MV-4-11 (cell line): ENCODE measurements at places on chromosomes 13 and 19.

- no peak for DNase-seq
These were observed 1.3 kb upstream of the CCNE1 start for GRCh38 chr19:29810504-29810871.

GRCh38 chr13:95714142-95714832, 37.3 kb downstream of the DNAJC3 start:
- peak; percentile 54 for DNase-seq

DNA sequence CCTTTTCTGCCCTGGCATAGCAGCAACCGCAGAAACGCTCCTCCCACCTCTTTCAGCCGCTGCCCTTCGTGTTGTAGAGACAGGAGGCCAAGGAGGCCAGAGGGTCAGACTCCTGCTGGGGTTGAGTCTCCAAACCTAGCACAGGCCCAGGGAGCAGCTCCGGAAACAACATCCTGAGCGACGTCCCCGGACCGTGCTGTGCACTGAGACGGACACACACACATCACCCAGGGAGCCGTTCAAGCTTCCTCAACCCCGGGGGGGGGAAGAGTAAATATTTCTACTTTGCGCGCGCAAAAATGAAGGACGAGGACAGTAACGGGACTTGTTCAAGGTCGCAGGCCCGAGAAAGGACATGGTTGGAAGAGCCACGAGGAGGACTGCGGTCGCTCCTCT, 657 bp downstream of the ZNF550 start:
- no peak for DNase-seq

GRCh38 chr13:23025864-23026608, 154.7 kb upstream of the SGCG start:
- DNase-seq: peak; percentile 61

GRCh38 chr13:24863748-24864540, 100.0 kb downstream of the RNF17 start:
- no peak for DNase-seq

DNA sequence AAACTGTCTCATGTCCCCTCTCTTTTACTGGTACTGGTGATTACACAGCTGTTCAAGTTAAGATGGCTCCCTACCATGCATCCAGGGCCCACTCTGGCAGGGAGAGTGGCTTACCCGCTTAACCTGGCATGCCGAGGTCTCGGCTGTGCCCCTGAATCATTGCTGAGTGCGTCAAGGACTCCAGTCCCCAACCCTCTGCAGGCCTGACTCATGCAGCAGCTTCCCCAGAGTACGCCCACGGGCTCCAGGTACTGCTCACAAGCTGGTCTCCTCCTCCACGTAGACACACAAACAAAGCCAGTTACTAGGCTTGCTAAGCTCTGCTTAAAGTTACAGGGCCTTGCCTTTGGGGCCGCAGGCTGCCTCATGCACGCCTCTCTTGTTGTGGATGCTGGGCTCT, 447.4 kb downstream of the COG6 start:
- DNase-seq: no peak

DNA sequence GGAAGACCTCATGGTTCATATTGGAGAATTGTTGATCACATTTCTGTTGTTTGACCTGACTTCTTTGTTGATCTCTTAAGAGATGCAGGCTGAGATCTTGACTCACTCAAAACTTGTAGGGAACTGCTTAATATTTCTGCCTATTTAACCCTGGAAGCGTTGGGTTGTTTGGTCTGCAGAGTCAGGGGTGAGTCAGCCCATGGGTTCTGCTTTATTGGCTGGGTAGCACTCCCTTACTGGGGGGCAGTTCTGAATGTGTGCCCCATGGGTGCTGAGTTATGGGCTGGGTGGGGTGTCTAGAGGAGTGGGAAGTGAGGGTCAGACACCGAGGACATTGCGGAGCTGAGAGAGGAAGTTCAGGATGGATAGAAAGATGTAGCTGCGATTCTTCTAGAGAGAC, 87.9 kb downstream of the LRCH1 start:
- DNase-seq: peak; percentile 57

GRCh38 chr13:45807520-45808099, 43.9 kb downstream of the SIAH3 start:
- peak; percentile 58 for DNase-seq

- DNase-seq: no peak
These were observed 58.7 kb downstream of the MRPL57 start for GRCh38 chr13:21235174-21235573.
